Breast epithelium (tissue), 4 donors: ENCODE measurements at places on chromosomes 11 and 22. TPM values are rescaled to one million over a fixed set of nuclear protein-coding genes. Genes with fewer than 3 reads are reported as not detected.

Gene KRTAP5-10
- total RNA-seq, result not detected

Gene GSTT2
- total RNA-seq, result not detected

Gene NRXN2
- 3.5 TPM for total RNA-seq

Gene PRG3
- not detected for total RNA-seq

Gene CDC45
- total RNA-seq, result not detected

Gene CRACR2B
- 14.7 TPM for total RNA-seq

Gene SNX19
- 91.0 TPM for total RNA-seq

Gene TBX10
- not detected for total RNA-seq

Gene OR6M1
- not detected for total RNA-seq

Gene VPS37C
- total RNA-seq, result 17.1 TPM

Gene MS4A12
- not detected for total RNA-seq

Gene VWA5A
- 28.0 TPM for total RNA-seq

Gene TPBGL
- total RNA-seq, result not detected

Gene RASGRP2
- total RNA-seq, result 10.0 TPM

Gene MRGPRE
- not detected for total RNA-seq

Gene LRRC74B
- total RNA-seq, result not detected

Gene C11orf87
- not detected for total RNA-seq

Gene OR52N5
- total RNA-seq, result not detected

Gene ESAM
- total RNA-seq, result 19.8 TPM
